ENCODE measurements at places on chromosomes 7 and 10.

DNA sequence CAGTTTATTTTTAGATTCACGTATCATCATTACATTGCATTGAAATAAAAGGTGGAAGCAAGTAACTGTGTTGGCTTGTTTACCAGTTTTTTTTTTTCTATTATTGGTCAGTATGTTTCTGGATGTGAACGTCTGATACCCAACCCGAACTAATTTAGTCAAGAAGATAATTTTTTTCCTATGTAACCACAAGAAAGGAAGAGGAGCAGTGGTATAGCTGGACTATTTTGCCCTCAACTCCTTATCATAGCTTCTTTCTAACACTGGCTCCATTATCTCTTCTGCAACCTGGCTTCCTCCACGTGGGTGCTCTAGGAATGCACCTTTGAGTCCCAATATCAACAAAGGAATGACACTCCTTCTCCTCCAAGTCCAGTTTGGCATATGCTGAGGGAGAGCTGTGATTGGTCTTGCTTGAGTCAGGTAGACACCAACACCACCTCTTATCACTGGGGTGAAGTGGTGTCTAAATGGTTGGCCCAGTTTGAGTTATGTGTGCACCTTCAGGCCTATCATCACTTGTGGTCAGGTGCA is 29.4 kb downstream of the OR9A2 start:
- DNase-seq = no peak

- DNase-seq = no peak
Measured at GRCh38 chr7:131522325-131522930, 34.0 kb downstream of the PODXL start.

DNA sequence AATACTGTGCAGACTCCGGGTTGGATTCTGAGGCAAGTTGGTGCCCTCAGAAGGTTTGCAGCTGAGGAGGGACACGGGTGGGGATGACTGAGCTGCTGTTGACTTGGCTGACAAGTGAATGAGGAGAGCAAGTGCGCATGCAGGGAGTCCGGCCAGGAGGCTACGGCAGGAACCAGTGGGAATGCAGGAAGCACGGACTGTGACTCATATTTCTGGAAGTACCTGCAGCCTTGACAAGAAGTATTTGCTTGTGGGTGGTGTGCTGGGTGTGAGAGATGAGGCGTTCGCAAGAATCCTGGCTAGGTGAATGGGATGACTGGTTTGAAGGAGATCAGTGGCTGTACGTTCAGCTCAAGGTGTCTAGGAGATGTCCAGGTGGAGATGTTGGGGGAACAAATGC is 30.8 kb upstream of the FXYD4 start:
- peak; percentile 23 for DNase-seq

GRCh38 chr7:149751043-149751775 is 22.2 kb downstream of the ZNF467 start:
- DNase-seq = no peak

GRCh38 chr10:490256-490655 is 199.2 kb downstream of the DIP2C start:
- DNase-seq = no peak

DNA sequence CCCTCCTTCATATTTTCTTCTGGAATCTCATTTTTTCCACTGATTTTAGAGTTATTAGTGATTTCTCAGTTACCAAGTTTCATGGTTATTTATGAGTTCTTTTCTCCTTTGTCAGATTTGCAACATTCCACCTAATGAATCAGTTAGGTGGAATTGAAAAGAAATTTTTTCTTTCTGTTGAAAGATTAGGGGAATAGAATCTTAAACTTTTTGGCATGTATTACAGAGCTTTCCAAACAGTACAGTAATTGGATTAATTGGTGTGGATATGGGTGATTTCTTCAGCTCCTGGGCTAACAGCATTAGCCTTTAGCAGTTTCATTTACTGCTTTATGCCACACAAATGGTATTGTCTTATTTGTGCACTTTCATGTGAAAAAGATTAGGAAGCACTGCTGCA is 17.0 kb downstream of the STAM start:
- DNase-seq = no peak

GRCh38 chr10:111523016-111523415 is 446.2 kb downstream of the ADRA2A start:
- no peak for DNase-seq

DNA sequence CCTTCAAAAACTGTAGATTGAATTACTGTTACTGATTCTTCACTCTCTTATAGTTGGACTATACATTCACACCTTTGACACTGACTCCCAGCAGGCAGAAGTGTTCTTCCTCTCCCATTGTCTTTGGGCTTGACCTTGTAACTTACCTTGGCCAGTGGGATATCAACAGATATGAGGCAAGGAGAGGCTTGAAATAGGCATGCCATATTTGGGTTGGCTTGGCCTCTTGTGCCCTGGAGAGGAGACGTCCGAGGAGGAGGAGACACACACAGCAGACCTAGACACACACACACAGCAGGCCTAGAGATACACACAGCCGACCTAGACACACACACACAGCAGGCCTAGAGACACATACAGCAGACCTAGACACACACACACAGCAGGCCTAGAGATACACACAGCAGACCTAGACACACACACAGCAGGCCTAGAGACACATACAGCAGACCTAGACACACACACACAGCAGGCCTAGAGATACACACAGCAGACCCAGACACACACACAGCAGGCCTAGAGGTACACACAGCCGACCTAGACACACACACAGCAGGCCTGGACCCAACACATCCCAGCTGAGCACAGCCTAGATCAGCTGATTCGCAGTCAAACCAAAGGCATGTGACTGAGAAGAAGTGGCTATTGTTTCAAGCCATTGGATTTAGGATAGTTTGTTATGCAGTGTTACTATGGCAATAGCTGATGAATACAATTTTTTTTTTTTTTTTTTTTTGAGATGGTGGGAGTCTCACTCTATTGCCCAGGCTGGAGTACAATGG is 12.5 kb upstream of the GNA12 start:
- no peak for DNase-seq

- no peak for DNase-seq
Measured at GRCh38 chr10:18240185-18240882, 100.1 kb downstream of the CACNB2 start.

DNA sequence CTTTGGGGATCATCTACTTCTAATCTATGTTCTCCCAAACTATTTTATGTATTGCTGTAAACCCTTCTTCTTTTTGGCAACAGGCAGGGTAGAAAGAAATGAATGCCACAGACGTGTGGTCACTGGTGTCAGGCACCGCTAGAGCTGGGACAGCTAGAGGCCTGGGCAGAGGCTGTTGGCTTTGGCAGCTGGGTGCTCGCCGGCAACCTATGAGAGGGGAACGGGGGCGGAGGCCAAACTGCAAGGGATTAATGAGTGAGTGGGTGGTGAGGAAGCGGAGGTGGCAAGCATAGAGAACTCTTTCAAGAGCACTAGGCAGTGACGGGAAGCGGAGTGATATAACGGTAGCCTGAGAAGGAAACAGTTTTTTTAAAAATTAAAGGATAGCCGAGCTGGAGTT is 78.5 kb downstream of the CREB5 start:
- DNase-seq = no peak

GRCh38 chr10:119302591-119303253 is 95.4 kb downstream of the GRK5 start:
- no peak for DNase-seq

DNA sequence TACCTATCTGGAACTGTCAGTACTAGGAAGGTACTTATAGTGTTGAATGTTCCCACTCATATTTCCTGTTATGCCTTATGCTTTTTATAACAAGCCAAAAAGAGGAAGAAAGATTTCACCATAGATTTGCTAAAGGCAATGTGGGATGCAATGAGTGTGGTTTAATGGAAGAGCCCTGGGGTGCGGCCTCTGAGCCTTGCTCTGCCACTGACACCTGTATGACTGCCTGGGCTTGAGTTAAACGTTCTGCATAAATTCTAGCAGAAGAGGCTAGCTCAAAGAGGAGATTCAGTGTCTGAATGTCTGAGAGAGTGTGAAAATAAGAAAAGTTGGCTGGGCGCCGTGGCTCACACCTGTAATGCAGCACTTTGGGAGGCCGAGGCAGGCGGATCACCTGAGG is 143.8 kb downstream of the TPST1 start:
- DNase-seq = no peak

GRCh38 chr10:77833792-77834191 is 92.8 kb downstream of the DLG5 start:
- DNase-seq = no peak

- DNase-seq = no peak
Measured at GRCh38 chr7:31003721-31004120, 40.0 kb downstream of the GHRHR start.

- no peak for DNase-seq
Measured at GRCh38 chr10:112507046-112507445, 60.0 kb downstream of the VTI1A start.

GRCh38 chr7:81433692-81434331 is 336.0 kb downstream of the HGF start:
- DNase-seq = no peak

DNA sequence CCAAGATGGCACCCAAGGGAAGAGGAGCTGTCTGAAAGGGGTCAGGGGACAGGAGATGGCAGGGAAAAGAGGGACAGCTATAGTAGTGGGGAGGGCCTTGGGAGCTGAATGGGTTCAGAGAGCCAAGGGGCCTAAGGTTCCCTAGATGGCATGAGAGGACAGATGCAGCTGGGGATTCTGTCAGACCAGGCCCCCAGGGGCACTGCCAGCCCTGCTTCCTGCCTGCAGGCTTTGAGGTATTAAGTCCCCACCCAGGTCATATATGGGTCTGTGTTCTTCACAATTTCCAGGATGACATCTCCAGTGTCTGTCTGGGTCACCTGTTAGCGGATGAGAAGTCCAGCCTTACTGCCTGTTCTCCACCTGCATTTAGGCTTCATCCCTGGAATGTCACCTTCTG is 56.7 kb downstream of the NEURL1 start:
- no peak for DNase-seq

- DNase-seq = no peak
Measured at GRCh38 chr10:43002596-43002995, 74.3 kb upstream of the RET start.

DNA sequence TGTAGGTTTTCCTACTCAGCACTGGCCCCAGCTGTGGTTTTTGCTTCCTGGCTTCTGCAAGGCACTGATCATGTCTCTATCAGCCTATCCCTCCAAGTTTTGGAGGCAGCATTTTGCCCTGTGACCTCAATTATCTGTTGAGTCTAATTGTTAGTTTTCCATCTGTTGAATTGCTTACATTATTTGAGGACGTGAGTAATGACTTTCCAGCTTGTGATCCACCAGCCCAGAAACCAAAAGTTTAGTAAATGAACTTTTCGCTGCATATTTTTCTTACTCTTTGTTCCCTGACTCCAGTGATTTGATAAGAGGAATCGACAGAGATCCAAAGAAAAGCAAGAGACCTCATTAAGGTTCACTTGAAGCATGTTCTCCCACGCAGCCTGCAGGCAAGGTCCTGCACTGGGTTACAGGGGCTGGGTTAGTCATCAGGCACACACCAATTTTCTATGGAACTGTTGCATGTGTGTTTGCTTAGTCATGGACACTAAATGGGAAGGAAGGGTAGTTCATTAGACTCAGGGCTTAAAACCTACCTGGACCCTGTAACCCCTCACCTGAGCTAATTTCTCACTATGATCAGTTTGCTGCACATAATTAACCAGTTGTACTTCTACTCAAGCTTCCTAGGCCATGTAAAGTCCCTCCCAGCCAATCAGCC is 57.2 kb downstream of the AKR1E2 start:
- DNase-seq = no peak

GRCh38 chr10:121338206-121338980 is 259.9 kb downstream of the FGFR2 start:
- no peak for DNase-seq

DNA sequence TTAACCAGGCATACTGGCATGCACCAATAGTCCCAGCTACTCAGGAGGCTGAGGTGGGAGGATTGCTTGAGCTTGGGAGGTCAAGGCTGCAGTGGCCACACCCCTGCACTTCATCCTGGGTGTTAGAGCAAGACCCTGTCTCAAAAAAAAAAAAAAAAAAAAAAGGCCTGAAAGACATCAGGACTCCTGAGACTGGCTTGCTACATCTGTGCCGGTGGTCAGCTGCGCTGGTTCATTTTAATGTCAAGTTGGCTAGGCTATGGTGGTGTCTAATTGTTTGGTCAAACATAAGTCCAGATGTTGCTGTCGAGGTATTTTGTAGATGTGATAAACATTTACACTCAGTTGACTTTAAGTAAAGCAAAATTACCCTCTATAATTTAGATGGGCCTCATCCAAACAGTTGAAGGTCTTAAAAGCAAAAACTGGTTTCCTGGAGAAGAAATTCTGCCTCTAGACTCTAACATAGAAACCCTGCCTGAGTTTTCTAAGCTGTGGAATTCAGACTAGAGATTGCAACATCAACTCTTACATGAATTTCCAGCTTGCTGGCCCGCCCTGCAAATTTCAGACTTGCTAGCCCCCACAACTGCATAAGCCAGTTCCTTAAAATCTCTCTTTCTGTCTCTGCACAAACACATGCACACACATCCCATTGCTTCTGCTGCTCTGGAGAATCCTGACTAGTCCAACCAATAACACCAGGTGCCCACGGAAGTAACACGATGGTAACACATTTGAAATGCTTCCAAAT is 18.2 kb downstream of the MYOF start:
- DNase-seq = no peak

DNA sequence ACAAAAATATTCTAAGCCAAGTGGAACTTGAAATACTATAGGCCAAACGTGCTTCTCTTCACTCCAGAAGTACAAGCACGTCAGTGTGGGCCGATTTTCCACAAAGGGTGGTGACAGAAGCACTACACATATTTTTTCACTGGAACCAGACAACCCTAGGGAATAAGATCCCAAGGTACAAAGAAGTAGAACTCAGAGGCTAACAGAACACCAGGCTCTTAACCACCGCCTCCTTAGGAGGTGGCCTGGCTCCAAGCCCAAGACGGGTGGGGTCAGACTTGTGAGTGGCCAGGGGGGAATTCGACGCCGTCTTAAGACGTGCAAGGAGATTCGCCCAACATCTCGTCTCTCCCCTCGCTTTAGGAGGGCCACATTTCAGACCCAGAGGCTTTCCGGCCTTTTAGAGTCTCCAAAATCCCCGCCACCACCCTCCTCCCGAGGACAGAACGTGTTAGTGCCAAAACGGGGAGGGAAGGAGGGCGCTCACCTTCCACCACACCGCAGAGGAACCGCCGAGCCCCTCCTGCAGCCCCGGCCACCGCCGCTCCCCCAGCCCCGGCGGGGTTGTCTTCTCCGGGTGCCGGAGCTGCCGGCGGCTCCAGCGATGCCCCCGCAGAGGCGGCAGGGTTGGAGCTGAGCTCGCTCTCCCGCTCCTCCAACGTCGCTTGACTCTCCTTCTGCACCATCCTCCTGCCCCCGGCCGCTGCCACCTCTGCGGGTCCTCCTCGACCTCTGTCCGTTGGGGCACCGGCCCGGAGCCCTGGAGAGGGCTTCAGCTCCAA is 716 bp downstream of the OGA start:
- DNase-seq = peak; percentile 88

DNA sequence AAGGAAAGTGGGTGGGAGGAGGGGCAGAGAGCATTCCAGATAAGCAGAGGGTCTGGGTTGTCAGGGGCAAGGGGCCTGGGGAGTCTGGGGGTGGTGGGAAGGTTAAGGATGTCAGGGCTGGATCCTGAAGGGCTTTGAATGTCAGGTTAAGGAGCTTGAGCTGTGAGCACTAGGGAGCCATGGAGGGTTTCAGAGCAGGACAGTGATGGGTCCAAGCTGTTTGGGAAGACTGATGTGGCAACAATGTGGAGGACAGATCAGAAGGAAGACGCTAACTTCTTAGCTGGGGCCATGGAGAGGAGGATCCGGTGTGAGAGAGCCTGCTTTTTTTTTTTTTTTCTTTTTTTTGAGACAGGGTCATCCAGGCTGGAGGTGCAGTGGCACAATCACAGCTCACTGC is 13.9 kb upstream of the AQP1 start:
- no peak for DNase-seq
